ENCODE measurements at places on chromosomes 7 and 10.

GRCh38 chr7:148187471-148187870, 403.1 kb upstream of the C7orf33 start:
- no peak for DNase-seq

- DNase-seq = no peak
These were observed 12.7 kb downstream of the MYOF start for GRCh38 chr10:93469454-93469853.

DNA sequence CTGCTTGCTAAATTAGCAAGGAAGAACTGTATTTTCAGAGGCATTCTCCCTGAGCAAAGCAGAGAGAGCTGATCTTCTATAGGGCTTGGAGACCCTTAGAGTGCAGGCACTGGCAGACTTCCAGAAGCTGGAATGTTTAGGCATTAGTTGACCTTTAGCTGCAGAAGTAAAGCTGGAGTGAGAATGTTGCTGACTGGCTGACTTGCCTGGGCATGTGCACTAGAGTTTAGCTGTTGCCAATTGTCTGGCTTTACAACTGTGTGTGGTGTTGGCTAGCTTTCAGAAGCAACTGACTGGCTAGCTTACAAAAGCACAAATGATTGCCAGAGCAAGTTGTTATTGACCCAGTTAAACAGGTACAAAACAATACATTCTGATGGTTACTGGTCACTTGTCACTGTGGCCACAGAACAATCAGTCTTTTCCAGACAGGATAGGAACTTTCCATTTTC, 25.1 kb downstream of the FAM13C start:
- DNase-seq = no peak

DNA sequence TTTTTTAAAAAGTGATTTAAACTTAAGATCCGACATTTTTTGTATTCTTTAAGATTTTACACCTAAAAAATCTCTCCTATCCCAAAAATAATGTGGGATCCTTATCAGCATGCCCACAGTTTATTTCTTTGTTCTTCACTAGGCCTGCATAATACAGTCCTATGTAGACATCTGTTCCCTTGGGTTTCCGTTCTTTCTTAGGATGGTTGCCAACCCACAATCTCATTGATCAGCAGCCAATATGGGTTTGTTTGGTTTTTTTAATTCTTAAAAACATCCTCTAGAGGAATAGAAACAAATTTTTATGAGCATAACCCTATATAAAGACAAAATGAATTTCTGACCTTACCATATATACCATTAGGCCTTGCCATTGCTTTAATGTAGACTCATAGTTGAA, 8.4 kb upstream of the HBP1 start:
- DNase-seq = no peak

GRCh38 chr10:60276232-60276631, 113.4 kb downstream of the ANK3 start:
- no peak for DNase-seq

DNA sequence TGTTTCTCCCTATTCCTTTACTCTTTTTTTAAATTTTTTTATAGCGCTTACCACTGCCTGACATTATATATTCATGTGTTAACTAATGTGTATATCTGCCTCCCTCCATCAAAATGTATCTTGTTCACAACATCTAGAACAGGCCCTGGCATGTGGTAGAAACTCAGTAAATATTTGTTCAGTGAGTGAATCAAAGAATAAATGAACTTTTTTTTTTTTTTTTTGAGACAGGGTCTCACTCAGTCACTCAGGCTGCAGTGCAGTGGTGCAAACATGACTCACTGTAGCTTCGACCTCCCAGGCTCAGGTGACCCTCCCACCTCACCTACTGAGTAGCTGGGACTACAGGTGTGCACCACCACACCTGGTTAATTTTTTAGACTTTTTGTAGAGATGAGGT, 7.5 kb upstream of the CALD1 start:
- no peak for DNase-seq

GRCh38 chr7:137930581-137930980, 71.3 kb downstream of the CREB3L2 start:
- no peak for DNase-seq

DNA sequence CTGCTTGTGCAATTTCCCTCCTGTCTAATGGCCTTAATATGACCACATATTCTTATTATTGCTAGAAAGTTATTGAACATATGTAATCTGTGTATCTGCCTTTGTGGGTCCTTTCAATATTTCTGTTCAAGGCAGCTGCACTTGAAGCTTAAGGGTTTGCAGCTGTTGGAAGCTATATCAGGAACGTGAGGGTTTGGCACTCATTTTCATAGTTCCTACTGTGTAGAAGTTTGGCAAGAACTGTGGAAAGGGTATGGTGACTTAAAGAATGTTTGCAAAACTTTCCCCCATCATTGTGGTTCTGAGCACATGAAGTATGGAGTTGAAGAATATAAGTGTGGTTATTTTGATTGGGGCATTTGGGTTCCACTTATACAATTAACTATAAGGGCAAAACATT, 144.7 kb upstream of the SEMA3A start:
- no peak for DNase-seq

DNA sequence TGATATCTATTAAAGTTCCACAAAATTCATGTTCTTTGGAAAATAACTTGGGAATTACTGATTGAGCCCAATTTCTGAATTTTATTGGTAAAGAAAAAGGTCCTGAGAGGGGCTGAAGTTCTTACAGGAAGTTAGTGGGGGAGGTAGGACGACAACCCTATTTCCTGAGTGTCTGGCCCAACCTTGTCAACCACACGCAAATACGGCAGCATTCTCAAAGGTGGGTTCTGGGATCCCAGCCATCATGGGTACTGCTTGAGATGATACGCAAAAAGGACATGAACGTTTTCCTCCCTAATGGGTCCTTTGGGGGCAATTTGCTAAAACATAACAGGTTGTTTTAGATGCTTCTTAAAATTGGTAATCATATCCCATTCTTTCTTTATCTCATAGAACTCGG, 2.7 kb upstream of the PDCD4 start:
- no peak for DNase-seq

GRCh38 chr7:121167971-121168370, 160.8 kb upstream of the WNT16 start:
- no peak for DNase-seq
